T-helper 2 cell treated with Interferon-gamma antibody and Interleukin-4, amounts not matched to agents 5 μg/mL and 100 μg/mL, for 36 hours (primary cell): ENCODE measurements at places on chromosomes 3 and 15.

- no peak for DNase-seq
Measured at GRCh38 chr3:120090422-120090821, 3.8 kb downstream of the GSK3B start.

GRCh38 chr3:12879191-12879815 lies 37.9 kb upstream of the RPL32 start:
- no peak for DNase-seq

DNA sequence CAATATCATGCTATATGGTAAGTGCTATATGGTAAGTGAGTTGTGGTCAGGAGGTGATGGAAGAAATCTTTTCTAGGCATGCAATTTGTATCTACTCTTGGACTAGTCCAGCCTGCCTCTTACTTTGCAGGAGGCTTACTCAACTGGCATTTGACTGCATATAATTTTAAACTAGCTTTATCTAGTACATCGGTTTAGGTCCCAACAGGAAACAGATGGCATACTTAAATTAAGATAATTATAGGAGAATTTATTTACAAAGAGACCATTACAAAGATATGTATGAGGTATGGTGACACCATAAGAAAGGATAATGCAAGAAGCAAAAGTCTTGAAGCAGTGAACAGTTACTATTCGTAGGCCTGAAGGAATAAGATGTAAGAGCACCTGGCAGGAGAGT lies 7.8 kb downstream of the SLC28A2 start:
- no peak for DNase-seq

GRCh38 chr3:46849045-46849631 lies 14.1 kb downstream of the MYL3 start:
- DNase-seq = no peak

DNA sequence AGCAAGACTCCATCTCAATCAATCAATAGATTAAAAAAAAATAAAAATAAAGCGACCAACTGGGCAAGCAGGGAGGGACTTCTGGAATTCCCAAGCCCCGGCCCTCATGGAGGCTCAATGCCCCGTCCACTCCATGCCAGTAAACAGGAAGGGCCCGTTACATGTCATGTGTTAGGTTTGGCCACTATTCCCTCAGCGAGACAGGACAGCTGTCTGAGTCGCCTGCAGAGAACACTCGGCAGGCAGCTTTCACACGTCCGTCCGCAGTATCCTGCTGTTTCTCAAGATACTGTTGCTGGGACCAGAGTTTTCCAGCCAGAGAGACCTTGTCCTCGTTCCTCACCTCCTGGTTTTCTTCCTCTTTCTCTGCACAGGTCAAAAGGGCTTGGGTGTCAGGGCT lies 18.0 kb downstream of the TMEM44 start:
- no peak for DNase-seq

- no peak for DNase-seq
Measured at GRCh38 chr15:92883876-92884435, 16.2 kb upstream of the CHD2 start.

DNA sequence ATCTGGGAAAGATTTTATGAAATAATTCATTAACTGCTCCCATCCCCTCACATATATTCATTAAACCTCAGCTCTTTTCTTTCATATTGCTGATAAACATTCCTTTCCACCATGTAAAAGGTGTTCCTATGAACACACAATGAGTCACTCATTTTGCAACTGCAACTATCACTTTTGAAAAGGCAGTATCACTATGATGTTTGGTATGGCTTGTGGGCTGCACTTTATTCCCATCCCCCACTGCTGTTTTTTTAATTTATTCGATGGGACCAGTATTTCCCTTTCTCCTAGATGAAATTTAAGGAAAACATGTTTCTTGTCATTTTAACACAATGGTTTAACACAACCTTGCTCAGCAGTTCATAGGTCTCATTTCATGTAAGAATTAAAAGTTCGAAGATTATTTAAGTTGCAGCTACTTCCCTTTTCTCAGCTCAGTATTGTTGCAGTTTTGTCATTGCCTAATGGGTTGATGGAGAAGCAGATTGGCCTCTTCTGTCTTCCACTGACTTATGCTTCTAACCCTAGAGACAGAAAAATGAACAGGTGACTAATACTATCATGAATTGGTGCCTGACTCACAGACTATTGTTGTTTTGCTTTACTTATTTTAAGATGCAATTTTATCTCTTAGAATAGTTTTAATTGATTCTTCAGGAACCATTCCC lies 280.3 kb downstream of the ZPLD1 start:
- DNase-seq = no peak

DNA sequence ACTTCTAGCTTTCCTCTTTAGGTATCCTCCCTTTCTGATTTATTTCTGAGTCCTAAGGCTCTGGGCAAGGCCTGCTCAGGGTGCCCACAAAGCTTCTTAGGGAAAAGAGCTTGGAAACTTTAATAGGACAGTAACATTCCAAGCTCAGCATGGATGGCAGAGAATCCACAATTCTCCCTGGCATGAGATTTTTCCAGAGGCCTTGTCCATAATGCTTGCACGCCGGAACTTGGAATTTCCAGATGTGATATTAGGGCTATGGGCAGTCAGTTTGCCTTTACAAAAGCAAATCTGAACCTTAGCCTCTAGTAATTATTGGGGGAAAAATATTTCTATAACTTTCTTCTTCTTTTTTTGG lies 139.0 kb upstream of the RBMS3 start:
- no peak for DNase-seq

GRCh38 chr3:9649791-9650521 lies 651 bp downstream of the MTMR14 start:
- DNase-seq = no peak

- peak; percentile 60 for DNase-seq
Measured at GRCh38 chr3:114214542-114215341, 22.6 kb downstream of the ZNF80 start.

- DNase-seq = no peak
Measured at GRCh38 chr3:129346695-129347457, 68.2 kb downstream of the HMCES start.

- DNase-seq = no peak
Measured at GRCh38 chr3:129087138-129087702, 26.6 kb downstream of the GP9 start.

- no peak for DNase-seq
Measured at GRCh38 chr3:46599590-46599989, 12.7 kb upstream of the FAM240A start.

DNA sequence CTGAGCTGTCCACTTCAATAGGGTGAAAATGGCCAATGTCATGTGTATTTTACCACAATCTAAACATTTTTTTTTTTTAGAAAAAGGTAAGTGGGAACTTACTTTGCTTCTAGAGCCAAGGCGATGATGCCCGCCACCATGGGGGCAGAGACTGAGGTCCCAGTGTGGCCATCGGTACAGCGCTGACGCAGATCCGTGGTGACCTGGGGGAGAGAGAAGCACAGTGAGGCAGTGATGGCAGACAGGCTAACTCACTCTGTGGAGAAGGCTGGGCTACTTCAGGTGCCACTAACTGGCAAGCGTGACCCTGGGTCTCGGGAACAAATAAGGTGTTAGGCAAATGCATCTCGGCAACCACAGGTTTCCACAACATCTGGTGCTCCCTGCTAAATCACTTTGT lies 94.3 kb upstream of the SNRPA1 start:
- DNase-seq = no peak

- peak; percentile 88 for DNase-seq
Measured at GRCh38 chr15:60695713-60696522, 217.0 kb upstream of the ICE2 start.

GRCh38 chr15:95095250-95095649 lies 863.9 kb downstream of the MCTP2 start:
- no peak for DNase-seq

GRCh38 chr3:66957367-66957766 lies 40.7 kb upstream of the KBTBD8 start:
- no peak for DNase-seq

DNA sequence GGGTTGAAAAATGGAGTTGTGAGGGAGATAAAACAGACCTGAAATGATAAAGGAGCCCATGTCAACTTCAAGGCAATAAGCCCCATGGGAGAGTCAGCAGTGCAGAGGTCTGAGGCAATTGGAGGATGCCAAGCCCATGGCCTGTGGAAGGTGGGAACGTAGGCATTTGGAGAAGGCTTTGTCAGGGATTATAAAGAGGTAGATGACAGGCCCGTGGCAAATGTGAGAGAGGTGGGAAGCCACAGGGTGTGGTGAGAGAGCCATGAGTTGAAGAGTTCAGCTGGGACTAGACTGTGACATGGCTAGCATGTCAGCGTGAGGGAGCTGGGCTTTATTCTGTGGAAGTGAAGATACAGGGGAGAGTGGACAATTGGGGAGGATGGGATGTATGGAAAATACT lies 35.4 kb downstream of the MFSD1 start:
- no peak for DNase-seq

DNA sequence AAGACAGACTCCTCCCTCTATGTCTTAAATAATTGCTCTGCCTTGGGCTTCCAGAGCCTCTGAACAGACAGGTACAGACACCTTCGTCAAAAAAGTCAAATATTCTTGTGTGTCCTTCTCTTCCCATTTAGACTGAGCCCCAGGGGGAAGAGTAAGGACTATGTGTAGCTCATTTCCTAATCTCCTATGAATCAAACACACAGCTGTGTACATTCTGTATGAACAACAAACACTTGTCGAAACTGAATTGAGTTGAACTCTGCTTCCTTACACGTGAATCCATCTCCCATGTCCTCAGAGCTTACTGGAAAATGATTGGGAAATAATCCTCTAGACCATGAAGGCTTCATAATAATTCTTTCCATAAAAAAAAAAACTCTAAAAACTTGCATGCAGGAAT lies 80.8 kb downstream of the MOBP start:
- no peak for DNase-seq

DNA sequence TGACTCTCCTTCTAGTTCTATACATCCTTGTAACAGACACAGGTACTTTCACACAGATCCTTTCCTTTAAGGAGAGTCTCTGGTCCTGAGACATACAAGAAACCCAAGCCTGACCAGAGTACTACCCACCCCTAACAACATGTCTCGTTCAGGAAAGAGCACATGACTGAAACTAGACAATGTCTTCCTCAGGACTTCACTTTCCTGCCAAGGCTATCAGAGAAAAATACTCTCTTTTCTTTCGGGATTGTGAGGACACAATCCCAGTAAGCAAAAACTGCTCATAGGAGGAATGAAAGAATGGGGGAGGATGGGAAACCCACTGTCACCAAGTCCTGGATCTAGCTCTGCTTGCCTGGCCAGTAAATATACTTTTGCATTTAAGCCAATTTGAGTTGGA lies 11.5 kb upstream of the ANKRD28 start:
- DNase-seq = no peak

DNA sequence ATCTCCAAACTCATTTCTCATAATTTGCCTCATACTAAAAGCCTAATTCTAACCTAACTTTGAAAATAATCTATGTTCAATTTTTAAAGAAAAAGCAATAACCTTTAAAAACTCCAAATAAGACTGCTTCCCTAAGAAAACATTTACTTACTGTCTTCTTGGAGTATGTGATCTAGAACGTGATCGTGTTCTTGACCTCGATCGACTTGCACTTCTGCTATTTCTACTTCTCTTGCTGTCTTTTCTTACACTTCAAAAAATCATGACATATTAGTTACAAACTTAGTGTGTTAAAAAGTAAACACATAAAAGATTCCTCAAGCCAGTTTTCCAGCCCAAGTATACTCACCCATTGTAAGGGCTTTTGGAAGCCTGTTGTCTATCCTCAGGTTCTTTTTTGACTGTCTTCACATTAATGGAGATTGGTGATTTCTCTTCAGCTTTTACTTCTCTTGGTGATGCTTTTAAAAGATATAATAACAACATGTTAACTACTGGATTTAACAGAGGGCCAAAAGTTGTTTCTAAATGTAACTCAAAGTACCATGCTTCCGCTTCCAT lies 10.7 kb downstream of the CCNL1 start:
- DNase-seq = no peak

- DNase-seq = no peak
Measured at GRCh38 chr15:81848701-81849100, 197.1 kb downstream of the MEX3B start.

- DNase-seq = no peak
Measured at GRCh38 chr3:3448468-3448867, 269.0 kb upstream of the CRBN start.

DNA sequence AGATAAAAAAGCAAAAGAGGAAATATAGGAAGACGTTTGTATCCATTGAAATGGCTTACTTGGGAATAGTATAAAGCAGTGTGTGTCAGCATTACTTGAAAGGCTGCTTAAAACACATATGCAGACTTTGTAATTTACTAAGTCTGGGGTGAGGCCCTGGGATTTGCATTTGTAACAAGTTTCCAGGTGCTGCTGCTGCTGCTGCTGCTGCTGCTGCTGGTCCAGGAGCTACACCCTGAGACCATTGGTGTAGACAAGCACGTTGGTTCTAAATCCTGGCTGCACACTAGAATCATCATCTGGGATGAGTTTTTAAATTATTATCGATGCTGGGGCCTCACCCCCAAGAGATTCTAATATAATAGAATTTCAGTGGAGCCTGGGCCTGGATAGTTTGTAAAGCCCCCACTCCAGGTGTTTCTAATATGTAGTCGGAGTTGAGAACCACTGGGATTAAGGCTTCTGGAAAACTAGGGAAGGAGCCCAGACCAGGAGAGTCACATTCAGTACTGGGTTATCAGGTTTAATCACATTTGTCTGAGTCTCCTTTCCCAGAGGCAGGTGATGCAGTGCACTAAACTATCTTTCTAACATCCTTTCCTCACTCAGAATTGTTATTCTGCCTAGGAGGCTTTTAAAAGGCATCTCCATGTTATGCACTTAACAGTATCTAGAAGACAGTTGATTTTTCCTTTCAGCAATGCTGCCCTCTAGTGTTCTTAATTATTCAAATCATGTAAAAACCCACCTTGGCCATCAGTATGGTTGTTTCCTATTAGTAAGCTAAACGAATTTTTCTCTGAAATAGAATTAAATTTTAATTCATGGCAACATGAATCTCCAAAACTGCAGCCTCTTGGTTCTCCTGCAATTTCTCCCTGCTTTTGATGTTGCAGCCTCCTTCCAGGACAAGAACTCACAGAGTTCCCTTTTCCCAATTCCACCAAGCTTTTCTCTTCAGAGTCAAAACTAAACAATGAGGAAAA lies 45.4 kb downstream of the SSR3 start:
- DNase-seq = no peak

- no peak for DNase-seq
Measured at GRCh38 chr3:189288348-189289235, 116.8 kb downstream of the TPRG1 start.

DNA sequence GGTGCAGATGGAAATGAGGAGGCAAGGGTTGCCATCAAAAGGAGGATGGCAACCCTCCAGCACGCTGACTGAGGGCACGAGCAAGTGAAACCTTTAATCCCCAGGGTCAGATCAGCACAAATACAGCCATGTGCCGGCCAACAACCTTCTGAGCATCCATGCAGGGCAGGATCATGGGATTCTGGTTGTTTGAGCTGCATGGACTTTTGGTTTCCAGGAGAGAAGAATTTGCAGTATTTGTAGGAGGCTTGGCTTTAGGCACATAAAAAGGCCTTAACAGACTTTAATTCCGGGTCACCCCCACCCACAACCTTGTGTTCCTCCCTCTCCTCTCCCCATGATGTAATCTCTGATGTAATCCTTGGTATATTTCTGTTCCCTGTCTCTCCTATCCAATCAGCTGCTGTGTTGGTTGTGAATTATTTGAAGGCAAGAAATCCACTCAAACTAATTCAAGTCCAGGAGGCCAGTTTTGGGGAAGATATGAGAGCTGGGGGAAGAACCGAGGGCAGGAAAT lies 254.3 kb downstream of the SHQ1 start:
- DNase-seq = no peak

- no peak for DNase-seq
Measured at GRCh38 chr15:41180206-41180789, 50.3 kb downstream of the EXD1 start.
